ENCODE measurements at places on chromosomes 4 and X.

GRCh38 chrX:65926095-65927019 is 113.5 kb downstream of the VSIG4 start:
- H3K36me3 ChIP-seq, result no peaks in the 10 kb centered on the region
- no peak for DNase-seq
- H3K4me1 ChIP-seq, result no peaks in the 10 kb centered on the region
- no peaks in the 10 kb centered on the region for H3K27me3 ChIP-seq
- H3K27ac ChIP-seq, result no peak overlapping the region

GRCh38 chr4:164087733-164088132 is 593.2 kb downstream of the TMA16 start:
- no peaks in the 10 kb centered on the region for H3K36me3 ChIP-seq
- no peaks in the 10 kb centered on the region for H3K27me3 ChIP-seq
- H3K27ac ChIP-seq, result no peak overlapping the region
- no peaks in the 10 kb centered on the region for H3K4me1 ChIP-seq
- no peak overlapping the region for H3K4me3 ChIP-seq

- H3K27ac ChIP-seq, result no peak overlapping the region
- H3K36me3 ChIP-seq, result no peaks in the 10 kb centered on the region
- H3K27me3 ChIP-seq, result no peaks in the 10 kb centered on the region
- no peak overlapping the region for H3K4me3 ChIP-seq
Measured at GRCh38 chr4:166662266-166662843, 571.9 kb downstream of the SPOCK3 start.

GRCh38 chr4:175787948-175788347 is 24.1 kb downstream of the GPM6A start:
- no peaks in the 10 kb centered on the region for H3K4me1 ChIP-seq
- no peak overlapping the region for H3K27ac ChIP-seq

DNA sequence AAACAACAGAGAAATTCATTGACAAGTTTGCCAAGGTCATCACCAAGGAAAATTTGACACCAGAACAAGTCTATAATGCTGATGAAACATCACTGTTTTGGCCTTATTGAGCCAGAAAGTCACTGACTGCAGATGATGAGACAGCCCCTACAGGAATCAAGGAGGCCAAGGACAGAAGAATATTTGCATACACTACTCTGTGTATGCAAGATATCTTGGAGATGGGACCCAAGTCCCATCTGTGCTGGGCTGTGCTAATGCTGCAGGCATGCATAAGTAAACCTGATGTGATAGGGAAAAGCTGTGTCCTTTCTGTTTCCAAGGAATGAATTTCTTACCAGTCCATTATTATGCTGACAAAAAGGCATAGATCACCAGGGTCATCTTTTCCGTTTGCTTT is 126.8 kb downstream of the PAPSS1 start:
- no peaks in the 10 kb centered on the region for H3K4me1 ChIP-seq
- no peak for DNase-seq
- no peaks in the 10 kb centered on the region for H3K27me3 ChIP-seq

GRCh38 chr4:188452097-188452496 is 312.9 kb downstream of the TRIML1 start:
- DNase-seq, result no peak
- H3K4me1 ChIP-seq, result no peaks in the 10 kb centered on the region

- no peaks in the 10 kb centered on the region for H3K36me3 ChIP-seq
- no peaks in the 10 kb centered on the region for H3K27me3 ChIP-seq
- H3K4me1 ChIP-seq, result no peaks in the 10 kb centered on the region
- no peak for DNase-seq
Measured at GRCh38 chrX:12058087-12058486, 80.2 kb upstream of the FRMPD4 start.

GRCh38 chr4:10730019-10730418 is 45.5 kb upstream of the CLNK start:
- no peaks in the 10 kb centered on the region for H3K36me3 ChIP-seq
- no peaks in the 10 kb centered on the region for H3K27me3 ChIP-seq
- no peak overlapping the region for H3K4me3 ChIP-seq
- H3K27ac ChIP-seq, result no peak overlapping the region
- H3K4me1 ChIP-seq, result no peaks in the 10 kb centered on the region
- DNase-seq, result no peak

- no peak overlapping the region for H3K27ac ChIP-seq
- no peaks in the 10 kb centered on the region for H3K36me3 ChIP-seq
- H3K27me3 ChIP-seq, result no peaks in the 10 kb centered on the region
- no peak overlapping the region for H3K4me3 ChIP-seq
- H3K4me1 ChIP-seq, result no peaks in the 10 kb centered on the region
Measured at GRCh38 chr4:117447925-117448324, 362.5 kb upstream of the TRAM1L1 start.

DNA sequence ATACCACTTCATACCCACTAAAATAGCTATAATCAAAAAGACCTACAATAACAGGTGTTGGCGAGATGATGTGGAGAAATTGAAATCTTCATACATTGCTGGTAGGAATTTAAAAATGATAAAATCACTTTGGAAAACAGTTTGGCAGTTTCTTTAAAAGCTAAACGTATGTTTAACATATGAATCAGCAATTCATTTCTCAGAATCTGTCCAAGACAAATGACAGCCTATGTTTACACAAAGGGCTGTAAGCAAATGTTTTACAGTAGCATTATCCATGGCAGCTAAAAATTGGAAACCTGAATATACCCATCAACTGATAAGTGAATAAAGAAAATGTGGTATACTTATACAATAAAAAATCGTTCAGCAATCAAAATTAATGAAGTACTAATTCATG is 33.0 kb upstream of the ABCG2 start:
- no peaks in the 10 kb centered on the region for H3K27me3 ChIP-seq
- no peak overlapping the region for H3K4me3 ChIP-seq
- DNase-seq, result no peak

GRCh38 chrX:43016021-43016420 is 238.1 kb upstream of the PPP1R2C start:
- no peak overlapping the region for H3K4me3 ChIP-seq
- H3K27ac ChIP-seq, result no peak overlapping the region
- H3K4me1 ChIP-seq, result no peaks in the 10 kb centered on the region
- no peak for DNase-seq
- H3K36me3 ChIP-seq, result no peaks in the 10 kb centered on the region
- no peaks in the 10 kb centered on the region for H3K27me3 ChIP-seq

- no peak for DNase-seq
- H3K4me3 ChIP-seq, result no peak overlapping the region
- no peaks in the 10 kb centered on the region for H3K27me3 ChIP-seq
- H3K36me3 ChIP-seq, result no peaks in the 10 kb centered on the region
- no peaks in the 10 kb centered on the region for H3K4me1 ChIP-seq
- no peak overlapping the region for H3K27ac ChIP-seq
Measured at GRCh38 chrX:133794126-133794525, 191.3 kb downstream of the GPC3 start.

DNA sequence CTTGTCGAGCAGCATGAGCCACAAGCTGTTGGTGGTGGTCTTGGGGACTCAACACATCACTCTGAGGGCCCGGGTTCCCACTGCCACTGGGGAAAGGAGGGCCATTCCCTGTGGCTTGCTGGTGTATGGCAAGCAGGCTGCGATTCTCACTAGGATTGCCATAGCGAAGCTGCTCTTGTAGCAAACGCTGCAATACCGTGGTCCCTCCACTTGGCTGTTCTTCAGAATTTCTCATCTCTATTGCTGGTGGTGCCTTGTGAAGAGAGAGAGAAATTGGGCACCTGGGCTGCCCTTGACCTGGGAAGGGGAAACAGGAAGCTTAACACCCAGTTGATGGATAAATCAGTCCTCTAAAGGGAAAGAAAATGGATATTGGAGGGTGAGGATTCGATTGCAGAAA is 17.7 kb downstream of the AMOT start:
- H3K27me3 ChIP-seq, result no peaks in the 10 kb centered on the region
- H3K27ac ChIP-seq, result no peak overlapping the region

- no peak for DNase-seq
- no peak overlapping the region for H3K27ac ChIP-seq
- H3K36me3 ChIP-seq, result no peaks in the 10 kb centered on the region
- no peak overlapping the region for H3K4me3 ChIP-seq
- no peaks in the 10 kb centered on the region for H3K27me3 ChIP-seq
Measured at GRCh38 chr4:89617317-89617716, 219.6 kb downstream of the SNCA start.

DNA sequence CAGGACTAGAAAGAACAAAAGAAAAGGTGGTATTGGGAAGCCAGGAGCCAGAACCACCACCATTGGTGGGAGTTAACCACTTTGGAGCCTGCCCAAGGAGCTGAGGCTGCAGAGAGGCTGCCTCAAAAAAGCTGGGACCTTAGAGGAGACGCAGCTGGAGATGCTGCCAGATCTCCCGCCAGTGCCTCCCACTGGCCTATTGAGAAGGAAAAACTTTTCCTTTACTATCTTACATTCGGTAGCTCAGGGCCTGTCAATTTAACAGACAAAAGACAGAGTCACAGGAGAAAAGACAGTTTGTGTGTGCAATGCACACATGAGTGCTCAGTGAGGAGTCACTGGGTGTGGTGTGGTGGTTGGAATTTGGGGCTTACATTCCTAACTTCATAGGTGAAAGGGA is 52.4 kb upstream of the HPSE start:
- no peaks in the 10 kb centered on the region for H3K4me1 ChIP-seq
- H3K27ac ChIP-seq, result no peak overlapping the region
- H3K4me3 ChIP-seq, result no peak overlapping the region
- H3K27me3 ChIP-seq, result no peaks in the 10 kb centered on the region
- no peaks in the 10 kb centered on the region for H3K36me3 ChIP-seq

DNA sequence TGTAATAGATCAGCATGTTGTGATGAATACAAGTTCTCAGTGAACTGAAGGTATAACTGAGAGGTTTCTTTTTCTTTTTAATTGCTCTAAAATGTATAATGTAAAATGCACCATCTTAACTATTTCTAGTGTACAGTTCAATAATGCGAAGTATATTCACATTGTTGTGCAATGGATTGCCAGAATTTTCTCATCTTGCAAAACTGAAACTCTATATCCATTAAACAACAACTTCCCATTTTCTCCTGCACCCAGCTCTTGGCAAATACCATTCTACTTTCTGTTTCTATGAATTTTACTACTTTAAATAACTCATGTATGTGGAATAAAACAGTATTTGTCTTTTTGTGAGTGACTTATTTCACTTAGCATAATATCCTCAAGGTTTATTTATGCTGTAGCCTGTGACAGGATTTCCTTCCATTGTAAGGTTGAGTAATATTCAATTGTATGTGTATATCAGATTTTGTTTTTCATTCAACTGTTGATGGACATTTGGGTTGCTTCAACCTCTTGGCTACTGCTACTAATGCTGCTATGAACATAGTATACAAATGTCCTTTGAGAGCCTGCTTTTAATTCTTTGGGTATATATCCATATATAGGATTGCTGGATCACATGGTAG is 53.5 kb upstream of the NPFFR2 start:
- H3K27ac ChIP-seq, result no peak overlapping the region
- H3K27me3 ChIP-seq, result no peaks in the 10 kb centered on the region
- DNase-seq, result no peak
- no peak overlapping the region for H3K4me3 ChIP-seq

DNA sequence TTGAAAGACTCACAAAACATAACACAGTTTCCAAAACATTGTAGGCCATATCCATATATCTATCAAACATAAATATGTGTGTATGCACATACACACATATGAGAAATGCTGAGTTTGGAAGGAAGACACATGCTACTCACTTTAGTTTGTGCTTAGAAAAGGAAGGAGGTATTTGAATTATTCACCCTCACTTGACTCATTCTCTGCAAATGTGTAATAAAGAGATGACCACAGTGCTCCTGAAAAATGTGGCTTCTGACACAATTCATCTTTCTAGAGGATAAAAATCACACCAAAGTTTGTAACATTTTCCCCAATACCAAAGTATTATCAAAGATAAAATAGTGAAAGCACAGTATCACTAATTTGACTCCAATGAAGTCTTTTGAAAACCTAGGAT is 950.1 kb downstream of the FAT4 start:
- no peaks in the 10 kb centered on the region for H3K4me1 ChIP-seq
- no peaks in the 10 kb centered on the region for H3K36me3 ChIP-seq
- H3K4me3 ChIP-seq, result no peak overlapping the region
- no peak overlapping the region for H3K27ac ChIP-seq
- no peak for DNase-seq

DNA sequence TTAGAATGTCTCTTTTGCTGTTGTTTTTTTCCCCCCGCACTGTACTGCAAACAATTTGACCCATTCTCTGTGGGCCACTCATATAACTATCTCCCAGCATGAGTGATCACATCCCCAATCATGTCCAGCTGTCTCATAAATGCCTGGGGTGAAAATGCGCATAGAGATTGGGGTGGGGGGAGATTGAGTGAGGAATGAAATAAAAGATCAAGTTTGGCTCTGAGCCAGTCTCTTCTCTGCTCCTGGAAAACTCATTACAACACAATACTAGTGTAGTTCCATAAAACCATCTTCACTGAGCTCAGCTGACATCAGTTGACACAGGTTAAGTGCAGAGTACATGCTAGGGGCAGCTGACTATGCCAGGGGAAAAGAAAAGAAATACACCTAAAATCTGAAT is 96.9 kb downstream of the EGF start:
- H3K4me3 ChIP-seq, result no peak overlapping the region
- H3K27me3 ChIP-seq, result no peaks in the 10 kb centered on the region
- DNase-seq, result no peak
- no peaks in the 10 kb centered on the region for H3K36me3 ChIP-seq

- H3K4me3 ChIP-seq, result no peak overlapping the region
- no peak overlapping the region for H3K27ac ChIP-seq
- H3K27me3 ChIP-seq, result no peaks in the 10 kb centered on the region
Measured at GRCh38 chrX:135528254-135528653, 7.8 kb downstream of the INTS6L start.

DNA sequence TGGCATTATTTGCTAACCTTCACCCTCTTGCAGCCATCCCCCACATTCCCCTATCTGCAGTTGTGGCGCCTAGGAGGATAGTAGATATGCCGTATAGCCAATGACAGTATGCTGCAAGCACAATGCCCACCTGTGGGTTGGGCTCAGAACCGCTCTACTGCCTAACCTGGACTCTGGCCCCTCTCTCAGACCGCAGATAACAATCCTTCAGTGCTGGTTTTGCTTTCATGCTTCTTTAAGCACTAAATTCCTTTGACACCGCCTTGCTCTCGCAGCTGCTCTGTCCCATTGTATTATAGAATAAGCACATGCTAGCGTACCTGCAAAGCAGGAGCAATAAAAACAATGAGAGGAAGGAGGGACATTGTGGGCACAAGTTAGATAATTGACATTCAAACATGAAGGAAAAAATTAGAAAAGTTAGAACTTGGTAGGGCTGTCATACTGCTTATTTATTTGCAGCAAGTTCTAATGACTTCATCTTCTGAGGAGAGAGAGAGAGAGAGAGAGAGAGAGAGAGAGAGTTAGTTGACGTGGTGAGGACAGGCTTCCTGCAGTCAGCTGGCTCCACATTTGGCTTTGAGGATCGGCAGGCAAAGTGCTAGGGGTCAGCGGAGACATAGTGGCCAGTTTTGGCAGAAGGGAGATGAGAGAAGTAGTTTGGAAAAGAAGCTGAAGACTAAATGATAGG is 55.8 kb downstream of the WWC2 start:
- H3K27ac ChIP-seq, result no peak overlapping the region
- DNase-seq, result no peak
- no peak overlapping the region for H3K4me3 ChIP-seq

- no peak overlapping the region for H3K27ac ChIP-seq
- no peaks in the 10 kb centered on the region for H3K36me3 ChIP-seq
- no peak overlapping the region for H3K4me3 ChIP-seq
- H3K27me3 ChIP-seq, result no peaks in the 10 kb centered on the region
Measured at GRCh38 chrX:70336767-70337166, 46.9 kb downstream of the KIF4A start.
